ENCODE measurements at places on chromosomes 12 and 14. TPM values are rescaled to one million over a fixed set of nuclear protein-coding genes. Genes with fewer than 3 reads are reported as not detected.
A peak's percentile ranks its signal among the peaks of the same experiment; 100 is the strongest.

The FGF6 gene
- not detected for total RNA-seq

The PROX2 gene
- total RNA-seq, result 0.41 TPM

DNA sequence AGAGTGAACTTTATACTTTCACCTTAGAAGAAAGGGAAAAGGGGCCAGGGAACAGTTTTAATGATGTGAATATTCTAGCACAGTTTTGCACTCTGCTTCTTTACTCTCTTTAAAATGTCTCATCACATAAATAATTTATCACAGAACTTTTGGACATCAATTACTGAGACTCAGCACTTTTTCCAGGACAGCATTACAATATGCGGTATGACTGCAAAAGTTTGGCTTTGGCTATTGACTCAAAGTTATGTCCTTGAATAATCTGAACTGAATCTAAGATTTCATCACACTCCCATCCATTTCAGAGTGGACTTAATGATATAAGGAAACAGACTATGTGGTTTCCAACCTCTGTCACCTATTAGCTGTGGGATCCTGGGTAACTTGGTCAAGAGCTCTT lies 11.7 kb downstream of the CCER1 start:
- no peaks in the 10 kb centered on the region for H3K27me3 ChIP-seq
- H3K4me3 ChIP-seq, result no peak overlapping the region
- no peaks in the 10 kb centered on the region for H3K4me1 ChIP-seq
- H3K36me3 ChIP-seq, result no peaks in the 10 kb centered on the region
- no peak overlapping the region for H3K27ac ChIP-seq

DNA sequence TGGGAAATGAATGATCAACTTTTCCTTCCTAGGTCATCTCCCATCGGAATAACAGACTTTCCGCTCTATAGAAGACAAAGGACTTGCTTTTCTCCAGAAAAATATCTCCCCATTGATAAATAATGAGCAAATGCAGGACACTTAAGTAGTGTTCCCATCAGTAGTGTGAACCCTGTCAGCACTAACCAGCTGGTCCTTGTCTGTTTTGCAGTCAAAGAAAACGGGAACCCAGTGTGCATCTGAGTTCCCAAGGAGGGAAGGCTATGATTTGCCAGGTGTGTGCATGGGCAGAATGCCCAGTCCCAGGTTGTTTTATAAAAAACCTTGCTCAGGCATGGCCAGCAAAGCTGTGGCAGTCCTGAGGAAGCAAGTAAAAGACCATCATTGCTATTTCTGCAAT lies 256.5 kb upstream of the HMGA2 start:
- H3K4me1 ChIP-seq, result no peaks in the 10 kb centered on the region
- H3K36me3 ChIP-seq, result no peaks in the 10 kb centered on the region
- DNase-seq, result no peak
- H3K4me3 ChIP-seq, result no peak overlapping the region
- no peak overlapping the region for H3K27ac ChIP-seq
- no peaks in the 10 kb centered on the region for H3K27me3 ChIP-seq

The MED13L gene
- total RNA-seq, result 184 TPM

DNA sequence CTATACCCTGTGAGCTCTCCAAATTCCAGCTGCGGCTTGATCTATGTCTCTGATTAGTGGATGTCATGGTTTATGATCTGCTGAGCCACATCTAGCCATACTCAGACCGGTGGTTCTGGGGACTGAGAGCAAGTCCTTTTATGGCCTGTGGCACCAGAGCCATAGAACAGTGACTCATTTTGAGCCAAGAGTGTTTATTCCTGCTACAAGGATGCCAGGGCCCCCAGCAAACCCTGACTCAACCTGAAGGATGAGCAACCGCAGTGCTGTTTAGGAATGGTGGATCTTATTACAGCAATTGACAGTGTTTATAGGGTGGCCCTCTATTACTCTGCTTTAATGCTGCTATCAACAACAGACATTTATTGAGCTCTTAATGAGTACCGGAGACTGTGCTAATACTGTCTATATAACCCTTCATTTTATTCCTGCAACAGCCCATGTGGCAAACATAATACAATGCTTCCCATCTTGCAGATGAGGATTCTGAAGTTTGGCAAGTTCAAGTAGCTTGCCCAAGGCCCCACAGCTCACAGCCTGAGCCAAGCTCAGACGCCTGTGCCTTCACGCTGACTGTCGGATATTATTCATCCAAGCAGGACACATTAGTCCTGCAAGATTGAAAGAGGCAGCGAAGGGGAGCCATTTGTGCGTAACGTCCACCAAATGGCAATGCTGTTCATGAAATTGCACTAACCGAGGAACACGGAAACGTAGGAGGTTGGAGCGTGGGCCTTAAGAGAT lies 273.6 kb upstream of the PWP1 start:
- H3K27me3 ChIP-seq, result peaks cover 5% of the 10 kb centered on the region
- no peaks in the 10 kb centered on the region for H3K36me3 ChIP-seq
- no peaks in the 10 kb centered on the region for H3K4me1 ChIP-seq
- no peak overlapping the region for H3K4me3 ChIP-seq
- no peak for DNase-seq

- H3K4me3 ChIP-seq, result no peak overlapping the region
- peaks cover 10% of the 10 kb centered on the region for H3K4me1 ChIP-seq
- no peaks in the 10 kb centered on the region for H3K36me3 ChIP-seq
- no peak for DNase-seq
Observed at GRCh38 chr12:65891219-65891618, 66.9 kb downstream of the HMGA2 start.

DNA sequence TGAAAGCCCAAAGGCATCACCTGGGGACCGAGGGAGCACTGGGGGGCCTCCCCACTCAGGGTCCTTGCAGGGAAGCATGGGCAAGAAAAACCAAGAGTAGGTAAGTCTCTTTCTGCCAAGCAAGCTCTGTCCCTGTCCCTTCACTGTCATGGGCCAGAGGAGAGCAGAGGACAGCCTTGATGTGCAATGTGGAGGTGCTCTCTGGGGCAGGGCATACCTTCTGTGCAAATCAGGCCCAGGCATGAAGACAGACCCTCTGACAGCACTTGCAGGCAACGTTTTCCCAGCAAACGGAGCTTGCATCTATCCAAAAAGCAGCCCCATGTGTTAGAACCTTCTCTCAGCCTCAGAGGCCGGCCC lies 192.5 kb upstream of the PWP1 start:
- no peaks in the 10 kb centered on the region for H3K27me3 ChIP-seq
- no peak for DNase-seq
- H3K4me3 ChIP-seq, result no peak overlapping the region
- H3K4me1 ChIP-seq, result peaks cover 45% of the 10 kb centered on the region
- no peaks in the 10 kb centered on the region for H3K36me3 ChIP-seq

DNA sequence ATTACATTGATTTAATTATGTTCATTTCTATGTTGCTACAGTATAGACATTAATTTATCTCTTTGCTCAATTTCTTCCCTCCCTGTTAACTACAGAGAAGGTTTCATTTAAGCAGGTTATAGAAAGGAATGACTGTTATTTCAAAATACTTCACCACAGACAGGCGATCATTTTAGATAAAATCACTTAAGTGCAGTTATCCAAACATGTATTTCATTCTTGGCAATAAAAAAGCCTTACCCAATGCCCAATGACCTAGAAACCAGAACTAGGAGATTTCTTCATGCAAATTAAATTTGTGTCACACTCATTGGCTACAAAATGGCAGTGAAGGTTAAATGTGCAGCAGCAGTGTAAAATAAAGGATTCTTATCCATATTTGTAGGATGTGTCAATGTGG lies 266.4 kb downstream of the KCNH5 start:
- H3K4me1 ChIP-seq, result no peaks in the 10 kb centered on the region
- DNase-seq, result no peak
- no peaks in the 10 kb centered on the region for H3K36me3 ChIP-seq

- H3K36me3 ChIP-seq, result no peaks in the 10 kb centered on the region
- DNase-seq, result no peak
- no peak overlapping the region for H3K4me3 ChIP-seq
- H3K27me3 ChIP-seq, result no peaks in the 10 kb centered on the region
- H3K4me1 ChIP-seq, result no peaks in the 10 kb centered on the region
- H3K27ac ChIP-seq, result no peak overlapping the region
Observed at GRCh38 chr12:83886479-83886878, 1026.1 kb downstream of the SLC6A15 start.

DNA sequence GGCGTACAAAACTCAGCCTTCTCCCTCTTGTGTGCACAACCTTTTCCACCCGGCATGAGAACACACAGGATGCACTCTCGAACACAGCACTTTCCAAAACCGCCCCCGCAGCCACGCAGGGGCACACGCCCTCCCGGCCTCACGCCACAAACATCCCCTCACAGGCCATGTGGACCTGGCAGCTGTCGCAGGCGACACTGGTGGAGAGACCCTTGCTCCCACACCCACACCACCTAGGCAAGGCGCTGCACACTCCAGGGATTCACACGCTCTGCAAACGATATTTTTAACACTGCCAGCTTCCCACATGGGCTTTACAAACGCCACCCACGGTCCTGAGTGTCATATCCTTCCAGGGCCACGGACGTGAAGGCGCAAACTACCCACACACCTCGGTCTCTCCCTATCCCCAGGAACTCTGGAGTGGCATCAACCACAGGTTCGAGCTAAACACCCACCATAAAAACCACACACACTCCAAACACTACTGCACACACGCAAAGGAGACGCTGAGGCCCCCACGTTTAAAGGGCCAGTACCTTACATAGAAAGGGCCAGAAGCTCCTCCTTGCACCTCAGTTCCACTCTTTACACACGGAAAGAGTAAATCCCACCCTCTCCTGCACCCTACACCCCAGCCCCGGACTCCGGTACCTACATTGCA lies 12.4 kb upstream of the ITGB7 start:
- H3K4me3 ChIP-seq, result peak overlapping the region; percentile 80
- H3K36me3 ChIP-seq, result no peaks in the 10 kb centered on the region
- DNase-seq, result peak; percentile 86
- H3K4me1 ChIP-seq, result peaks cover 97% of the 10 kb centered on the region
- no peaks in the 10 kb centered on the region for H3K27me3 ChIP-seq

- no peaks in the 10 kb centered on the region for H3K36me3 ChIP-seq
- no peak overlapping the region for H3K4me3 ChIP-seq
- DNase-seq, result no peak
- no peaks in the 10 kb centered on the region for H3K27me3 ChIP-seq
- H3K4me1 ChIP-seq, result no peaks in the 10 kb centered on the region
Observed at GRCh38 chr14:79179985-79180384, 1009.8 kb downstream of the NRXN3 start.

- no peaks in the 10 kb centered on the region for H3K4me1 ChIP-seq
- H3K36me3 ChIP-seq, result no peaks in the 10 kb centered on the region
- DNase-seq, result no peak
- H3K27me3 ChIP-seq, result no peaks in the 10 kb centered on the region
Observed at GRCh38 chr12:38350342-38351174, 34.0 kb downstream of the ALG10B start.

DNA sequence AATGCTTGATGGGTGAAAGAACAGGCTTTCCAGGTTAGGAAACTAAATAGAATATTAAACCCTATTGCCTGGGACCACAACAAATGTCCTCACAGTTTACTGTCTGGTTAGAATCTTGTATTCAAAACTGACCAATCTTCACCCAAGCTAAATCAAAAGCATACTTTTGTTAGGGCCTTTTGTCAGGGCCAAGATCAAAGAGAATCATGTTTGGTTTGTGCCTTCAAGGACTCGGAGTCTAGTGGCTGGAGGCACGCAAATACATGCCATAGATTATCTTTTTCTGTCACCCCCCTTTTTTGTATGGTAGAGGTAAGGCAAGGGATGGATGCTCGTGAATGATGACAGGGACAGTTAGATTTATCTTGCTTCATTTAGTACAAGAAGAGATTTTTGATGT lies 51.1 kb upstream of the AKAP6 start:
- H3K4me3 ChIP-seq, result no peak overlapping the region
- H3K36me3 ChIP-seq, result no peaks in the 10 kb centered on the region
- no peaks in the 10 kb centered on the region for H3K27me3 ChIP-seq
- H3K4me1 ChIP-seq, result no peaks in the 10 kb centered on the region
- no peak overlapping the region for H3K27ac ChIP-seq

- DNase-seq, result no peak
- no peak overlapping the region for H3K27ac ChIP-seq
- no peak overlapping the region for H3K4me3 ChIP-seq
Observed at GRCh38 chr12:111578276-111578970, 20.7 kb downstream of the ATXN2 start.

The LHX5 gene
- not detected for total RNA-seq

DNA sequence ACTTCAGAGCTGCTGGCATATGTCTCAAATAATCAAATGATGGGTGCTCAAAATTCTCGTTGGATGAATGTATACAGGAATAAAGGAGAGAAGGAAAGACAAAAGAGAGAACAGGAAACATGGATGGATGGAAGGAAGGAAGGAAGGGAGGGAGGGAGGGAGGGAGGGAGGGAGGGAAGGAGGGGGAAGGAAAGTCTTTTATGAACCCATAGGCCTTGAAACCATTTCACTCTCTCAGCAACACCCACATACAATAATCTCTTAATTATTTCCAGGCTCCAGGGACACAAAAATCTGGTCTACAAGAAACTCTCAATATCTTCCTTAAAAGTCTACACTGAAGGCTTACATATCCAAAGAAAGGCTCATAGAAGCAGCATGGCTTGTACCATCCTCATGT lies 363.4 kb upstream of the TMPO start:
- H3K27ac ChIP-seq, result no peak overlapping the region
- H3K36me3 ChIP-seq, result no peaks in the 10 kb centered on the region
- H3K27me3 ChIP-seq, result no peaks in the 10 kb centered on the region
- DNase-seq, result no peak
- H3K4me1 ChIP-seq, result no peaks in the 10 kb centered on the region

The MLXIP gene
- 56.1 TPM for total RNA-seq
